ENCODE measurements at places on chromosomes 7 and 10.
A peak's percentile ranks its signal among the peaks of the same experiment; 100 is the strongest.

- no peak for DNase-seq
These were observed 17.2 kb downstream of the STAMBPL1 start for GRCh38 chr10:88896994-88897853.

GRCh38 chr7:115634633-115635032 lies 395.9 kb downstream of the TFEC start:
- DNase-seq, result no peak

GRCh38 chr10:91804126-91804510 lies 5.9 kb downstream of the TNKS2 start:
- DNase-seq, result no peak

DNA sequence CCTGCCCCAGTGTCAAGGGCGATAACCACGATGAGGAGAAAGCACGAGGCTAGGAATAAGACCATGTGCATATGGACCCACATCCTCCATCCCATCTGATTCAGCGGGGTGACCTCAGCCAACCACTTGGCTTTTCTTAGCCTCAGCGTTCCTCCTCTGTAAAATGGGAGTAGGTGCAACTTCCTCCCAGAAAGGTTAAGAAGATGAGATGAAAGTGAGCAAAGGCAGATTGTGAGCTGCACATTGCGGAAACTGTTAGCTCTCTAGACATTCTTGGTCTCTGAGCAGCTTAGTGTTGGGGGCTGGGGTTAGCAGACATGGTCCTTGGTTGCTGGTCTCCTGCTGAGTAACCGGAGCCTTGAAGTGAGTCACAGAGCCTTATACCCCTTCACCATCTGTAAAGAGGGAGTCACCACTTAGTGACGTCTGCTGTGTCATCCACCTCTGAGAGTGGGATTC lies 497.3 kb upstream of the GALNT17 start:
- DNase-seq, result no peak

GRCh38 chr7:86995052-86995725 lies 64.3 kb downstream of the ELAPOR2 start:
- DNase-seq, result no peak

DNA sequence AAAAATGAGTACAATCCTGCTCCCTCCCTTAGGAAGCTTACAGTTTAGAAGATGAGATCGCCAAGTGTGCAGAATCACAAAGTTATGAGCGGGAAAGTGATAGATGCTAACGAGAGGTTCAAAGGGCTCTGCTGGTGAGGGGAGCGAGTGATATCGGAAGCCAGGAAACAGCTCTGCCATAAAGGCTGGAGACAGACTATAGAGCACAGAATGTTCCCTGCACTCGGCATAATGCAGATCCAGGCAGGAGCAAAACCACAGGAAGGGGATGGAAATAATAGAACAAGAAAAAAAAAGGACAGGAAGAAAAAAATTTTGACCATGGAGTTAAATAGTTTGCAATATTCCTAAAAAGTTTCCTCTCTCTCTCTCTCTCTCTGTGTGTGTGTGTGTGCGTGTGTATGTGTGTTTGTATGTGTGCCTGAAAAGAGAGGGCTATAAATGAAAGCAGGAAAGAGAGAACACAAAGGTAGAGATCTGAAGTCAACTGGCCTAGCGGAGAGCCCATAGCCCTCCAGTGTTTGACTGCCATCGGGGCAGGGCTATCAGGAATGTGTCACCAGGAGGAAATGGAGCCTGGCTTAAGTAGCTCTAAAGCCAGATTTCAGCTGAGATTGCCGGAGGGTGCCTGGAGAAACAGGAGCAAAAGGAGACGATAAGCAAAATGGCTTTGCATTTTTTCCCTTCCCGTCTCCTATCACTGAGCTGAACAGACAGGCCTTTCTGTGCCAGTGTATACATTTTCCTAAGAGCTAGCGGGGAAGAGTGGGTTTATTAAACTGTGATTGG lies 175.8 kb upstream of the LYZL1 start:
- DNase-seq, result no peak

DNA sequence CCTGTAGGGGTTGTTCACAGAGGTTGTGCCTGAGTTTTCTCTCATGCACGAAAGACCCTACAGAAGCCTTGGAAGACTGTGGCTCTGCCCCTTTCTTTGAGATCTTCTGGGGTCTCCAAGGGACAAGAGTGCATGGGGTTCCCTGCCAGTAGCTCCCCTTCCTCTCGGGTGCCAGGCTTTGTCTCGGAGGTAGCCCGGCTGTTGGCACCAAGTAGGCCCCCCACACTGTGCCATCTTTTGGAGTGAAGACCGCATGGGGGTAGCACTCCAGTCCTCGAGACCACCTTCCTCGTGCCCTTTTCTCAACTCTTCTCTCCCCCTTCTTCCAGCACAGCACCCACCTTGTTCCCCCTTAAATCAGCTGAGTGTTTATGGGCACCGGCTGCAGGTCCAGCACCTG lies 41.6 kb downstream of the OAT start:
- no peak for DNase-seq

GRCh38 chr7:12314199-12314598 lies 89.5 kb downstream of the VWDE start:
- no peak for DNase-seq

DNA sequence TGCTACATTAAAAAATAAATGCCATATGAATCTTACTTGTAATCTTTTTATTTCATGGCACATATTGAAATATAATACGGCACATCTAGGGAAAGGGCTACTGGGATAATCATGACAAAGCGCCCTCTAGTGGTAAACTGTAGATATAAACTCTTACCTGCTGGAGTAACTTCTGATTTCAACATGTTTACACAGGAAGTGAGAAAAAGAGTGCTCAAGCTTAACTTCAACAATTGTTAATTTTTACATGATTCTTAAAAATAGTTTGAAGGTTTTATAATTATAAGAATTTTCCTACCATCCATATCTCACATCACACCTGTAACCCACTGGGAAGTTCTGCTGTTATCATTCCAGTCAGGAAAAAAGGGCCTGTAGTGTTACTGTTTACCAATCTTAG lies 2.0 kb upstream of the HEPACAM2 start:
- peak; percentile 86 for DNase-seq

GRCh38 chr7:23918286-23918685 lies 208.3 kb downstream of the STK31 start:
- DNase-seq, result no peak

DNA sequence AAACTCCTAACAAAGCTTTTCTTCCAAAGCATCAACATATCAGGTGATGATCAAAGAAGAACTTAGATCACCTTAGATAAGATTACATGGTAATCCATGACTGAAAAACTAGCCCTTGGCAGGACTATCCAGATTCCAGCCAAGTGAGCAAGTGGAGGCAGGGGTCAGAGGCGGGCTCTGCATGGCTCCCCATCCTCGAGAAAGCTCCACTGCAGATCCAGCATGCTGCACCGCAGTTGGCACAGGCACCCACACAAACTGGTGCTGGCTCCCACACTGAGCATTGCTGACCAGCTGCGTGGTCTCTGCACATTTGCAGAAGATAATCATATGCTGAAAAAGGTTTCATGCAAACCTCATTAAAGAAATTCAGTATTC lies 10.1 kb downstream of the PSAP start:
- DNase-seq, result no peak

- DNase-seq, result no peak
These were observed 128.8 kb upstream of the FAM20C start for GRCh38 chr7:63521-64021.

DNA sequence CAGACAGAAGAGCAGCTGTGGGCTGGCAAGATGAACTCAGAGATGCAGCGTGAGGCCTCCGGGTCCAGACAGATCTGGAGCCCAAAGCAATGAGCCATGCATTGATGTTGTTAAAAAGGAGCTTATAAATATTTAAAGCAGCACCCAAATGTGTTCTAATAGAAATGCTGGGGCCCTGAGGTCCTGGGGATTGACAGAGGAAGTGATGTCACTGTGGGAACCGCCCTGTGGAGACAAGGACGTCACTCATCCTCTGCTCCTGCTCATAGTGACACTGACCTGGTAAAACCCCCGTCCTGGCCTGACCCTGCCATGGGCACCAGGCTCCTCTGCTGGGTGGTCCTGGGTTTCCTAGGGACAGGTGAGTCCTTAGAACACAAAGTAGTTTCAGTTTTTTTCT lies 197.0 kb upstream of the PRSS58 start:
- DNase-seq, result no peak

DNA sequence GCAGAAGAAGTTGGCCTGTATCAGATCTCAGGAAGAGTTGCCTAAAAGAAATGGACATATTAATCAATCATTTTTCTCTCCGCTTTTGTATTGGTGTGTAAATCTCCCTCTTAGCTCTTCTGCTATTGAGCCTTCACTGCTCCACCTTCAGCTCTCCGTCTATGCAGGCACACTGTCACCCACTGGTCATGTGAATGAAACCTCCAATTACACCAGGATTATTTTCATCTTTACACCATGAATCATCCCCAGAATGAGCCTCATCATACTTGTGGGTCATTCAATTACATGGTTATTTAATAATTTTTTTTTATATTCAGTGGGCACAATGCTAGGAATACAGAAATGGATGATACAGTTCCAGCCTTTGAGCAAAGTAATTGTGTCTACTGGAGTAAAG lies 92.6 kb downstream of the LRRC4 start:
- DNase-seq, result no peak

DNA sequence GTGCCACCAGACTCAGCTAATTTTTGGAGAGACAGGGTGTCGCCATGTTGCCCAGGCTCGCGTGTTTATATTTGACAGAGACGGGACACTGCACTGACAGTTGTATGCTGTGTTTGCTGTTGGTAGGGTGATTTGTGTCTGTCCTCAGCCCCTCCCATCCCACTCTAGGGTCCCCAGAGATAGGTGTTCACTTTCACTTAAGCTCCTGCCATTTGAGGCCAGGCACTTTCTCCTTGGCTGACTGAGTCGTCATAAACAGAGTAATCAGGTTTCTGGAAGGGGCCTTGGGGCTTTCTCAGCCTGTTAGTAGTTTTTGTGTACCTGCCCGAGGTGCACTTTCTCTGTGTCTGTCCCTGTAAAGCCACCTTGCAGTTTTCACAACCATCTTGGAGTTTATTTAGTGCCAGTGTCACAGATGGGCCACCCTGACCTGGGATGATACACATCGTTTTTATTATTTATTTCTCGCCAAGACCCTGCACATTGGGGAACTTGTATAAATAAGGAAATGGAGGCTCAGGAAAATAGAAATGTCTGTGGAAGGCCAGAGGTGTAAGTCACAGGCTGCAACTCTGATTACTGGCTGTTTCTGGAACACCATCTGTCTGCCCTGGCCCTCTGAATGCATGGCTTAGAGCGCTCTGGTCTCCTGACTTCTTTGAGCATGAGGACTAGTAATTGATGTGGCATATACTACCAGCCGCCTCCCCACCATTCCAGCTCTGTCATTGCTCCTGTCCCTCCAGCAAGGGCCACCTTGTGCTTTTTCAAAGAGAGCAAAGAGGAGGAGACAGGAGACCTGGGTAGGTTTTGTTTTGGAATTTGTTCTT lies 81.9 kb upstream of the PDCD4 start:
- DNase-seq, result no peak

GRCh38 chr7:14685167-14685566 lies 217.4 kb downstream of the DGKB start:
- DNase-seq, result no peak

- DNase-seq, result peak; percentile 72
These were observed 26.0 kb upstream of the PLEKHA1 start for GRCh38 chr10:122348512-122348911.
